ENCODE measurements at places on chromosomes 3 and 15.

- no peak for DNase-seq
Measured at GRCh38 chr3:112273536-112273935, 20.5 kb downstream of the SLC9C1 start.

GRCh38 chr3:179661777-179662176 is 8.9 kb downstream of the USP13 start:
- DNase-seq = no peak

DNA sequence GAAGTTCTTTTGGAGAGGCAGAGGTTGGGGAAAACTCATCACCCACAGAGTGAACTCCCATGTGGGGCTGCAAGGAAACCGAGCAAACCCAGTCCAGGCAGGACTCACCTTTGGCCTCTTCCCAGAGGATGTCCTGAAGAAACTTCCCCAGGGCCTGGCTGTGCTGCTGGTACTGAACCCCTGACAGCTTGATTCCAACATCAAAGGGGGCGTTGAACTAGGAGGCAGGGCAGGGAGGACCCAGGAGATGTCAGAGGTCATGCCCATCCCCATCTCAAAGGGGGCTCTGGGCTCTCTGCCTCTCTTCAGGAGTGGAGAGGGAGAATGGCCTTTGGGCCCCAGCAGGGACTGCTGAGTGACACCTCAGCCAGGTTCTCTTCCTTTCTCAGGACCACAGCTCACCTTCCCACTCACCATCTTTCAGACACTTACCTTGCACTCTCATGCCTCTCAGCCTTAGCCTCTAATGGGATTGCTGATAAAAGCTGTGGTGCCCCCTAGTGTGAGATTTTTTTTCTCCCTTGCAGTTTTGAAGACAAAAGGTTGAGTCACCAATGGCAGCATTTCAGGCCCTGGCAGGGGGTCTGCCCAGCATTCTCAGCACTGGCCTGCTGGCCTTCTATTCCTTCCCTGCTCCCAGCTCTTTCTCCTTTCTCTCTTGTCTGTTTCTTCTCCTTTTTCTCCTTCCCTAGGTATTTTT is 6.0 kb downstream of the GHRL start:
- peak; percentile 50 for DNase-seq

- no peak for DNase-seq
Measured at GRCh38 chr3:190972840-190973270, 110.4 kb upstream of the GMNC start.

- no peak for DNase-seq
Measured at GRCh38 chr15:92102395-92102755, 248.9 kb downstream of the SLCO3A1 start.

DNA sequence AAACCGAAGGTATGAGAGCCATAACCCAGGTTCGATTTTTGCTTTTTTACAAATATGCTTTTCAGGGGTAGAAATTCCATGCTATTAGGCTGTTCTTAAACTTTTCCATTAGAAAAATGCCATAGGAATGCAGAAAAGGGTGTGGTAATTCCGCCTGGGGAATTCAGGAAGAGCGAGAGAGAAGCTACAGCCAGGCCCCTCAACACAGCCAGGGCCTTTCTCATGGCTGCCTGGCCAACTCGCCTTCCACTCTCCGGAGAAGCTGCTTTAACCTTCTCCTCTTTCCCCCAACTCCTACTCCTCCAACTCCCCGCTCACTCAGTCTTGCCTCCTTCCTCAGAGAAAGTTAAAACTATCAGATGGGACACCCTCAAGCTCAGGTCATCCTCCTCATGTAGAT is 9.1 kb upstream of the TICRR start:
- peak; percentile 61 for DNase-seq

- DNase-seq = no peak
Measured at GRCh38 chr3:189947068-189947467, 173.6 kb downstream of the P3H2 start.

DNA sequence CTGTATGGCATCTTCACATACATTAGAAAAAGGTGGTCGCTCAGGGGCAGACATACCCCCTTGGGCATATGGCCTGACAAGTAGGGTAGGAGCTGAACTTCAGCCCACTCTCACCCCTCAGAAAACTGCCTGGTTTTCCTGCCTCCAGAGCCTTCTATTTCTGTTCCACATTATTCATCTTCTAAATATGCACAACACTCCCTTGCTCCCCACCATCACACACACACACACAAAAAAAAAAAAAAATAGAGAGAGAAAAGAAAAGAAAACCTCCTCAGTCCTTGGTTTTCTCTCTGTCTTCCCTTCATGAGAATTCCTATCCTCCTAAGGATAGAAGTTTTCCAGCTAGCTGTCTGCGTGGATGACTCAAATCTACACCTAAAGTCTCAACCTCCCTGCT is 5.6 kb upstream of the ROPN1 start:
- DNase-seq = no peak

DNA sequence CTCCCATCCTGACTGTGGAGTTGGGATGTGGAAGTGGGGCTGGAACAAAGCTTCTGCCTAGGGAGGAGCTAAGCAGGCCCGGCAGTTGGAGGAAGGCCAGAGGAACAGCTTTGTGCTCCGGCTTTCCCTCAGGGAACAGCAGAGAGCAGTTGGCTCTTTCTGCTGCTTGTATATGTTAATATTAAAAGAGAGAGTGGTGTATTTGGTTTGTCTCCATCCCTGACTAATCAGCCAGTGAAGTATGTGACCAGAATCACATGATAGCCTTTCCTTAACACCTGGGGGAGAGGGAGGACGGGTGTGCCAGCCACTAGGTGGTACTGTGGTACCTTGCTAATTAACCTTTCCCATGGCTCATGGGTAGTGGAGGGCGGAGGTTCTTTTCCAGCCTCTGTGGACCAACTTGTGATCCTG is 10.0 kb downstream of the EIF2B5 start:
- peak; percentile 93 for DNase-seq

DNA sequence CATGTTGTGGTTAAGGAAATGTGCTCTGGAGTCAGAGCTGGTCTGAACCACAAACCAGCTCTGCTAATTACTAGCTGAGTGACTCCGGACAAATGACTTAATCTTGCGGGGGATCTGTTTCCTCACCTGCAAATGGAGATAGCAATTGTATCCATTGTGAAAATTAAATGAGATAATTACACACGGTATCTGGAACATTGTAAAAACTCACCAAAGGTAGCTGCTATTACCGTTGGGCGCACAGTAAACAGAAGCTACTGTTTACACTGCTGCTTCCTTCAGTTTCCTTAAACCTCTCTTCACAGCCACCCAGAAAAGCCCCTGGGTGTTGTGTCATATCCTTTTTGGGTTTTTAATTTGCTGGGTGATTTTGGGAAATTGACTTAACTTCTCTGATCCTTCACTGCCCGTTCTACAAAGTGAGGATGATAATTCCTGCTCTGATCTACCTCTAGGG is 107.8 kb downstream of the MEGF11 start:
- no peak for DNase-seq

DNA sequence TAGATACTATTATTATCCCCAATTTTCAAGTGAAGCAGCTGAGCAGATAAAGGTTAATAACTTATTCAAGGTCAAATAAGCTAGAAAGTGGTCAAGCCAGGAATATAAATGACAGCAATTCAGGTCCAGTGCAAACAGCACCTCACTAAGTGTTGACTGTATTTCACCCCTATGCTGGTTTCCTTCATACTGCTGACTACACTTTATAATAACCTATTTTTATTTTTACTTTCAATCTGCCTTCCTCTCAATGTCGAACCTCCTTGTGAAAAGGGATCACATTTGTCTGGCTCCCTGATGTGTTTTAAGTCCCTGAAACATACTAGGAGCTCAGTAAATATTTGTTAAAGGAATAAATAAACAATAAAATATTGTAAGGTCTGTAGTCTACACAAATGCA is 146.1 kb downstream of the NAALADL2 start:
- no peak for DNase-seq

DNA sequence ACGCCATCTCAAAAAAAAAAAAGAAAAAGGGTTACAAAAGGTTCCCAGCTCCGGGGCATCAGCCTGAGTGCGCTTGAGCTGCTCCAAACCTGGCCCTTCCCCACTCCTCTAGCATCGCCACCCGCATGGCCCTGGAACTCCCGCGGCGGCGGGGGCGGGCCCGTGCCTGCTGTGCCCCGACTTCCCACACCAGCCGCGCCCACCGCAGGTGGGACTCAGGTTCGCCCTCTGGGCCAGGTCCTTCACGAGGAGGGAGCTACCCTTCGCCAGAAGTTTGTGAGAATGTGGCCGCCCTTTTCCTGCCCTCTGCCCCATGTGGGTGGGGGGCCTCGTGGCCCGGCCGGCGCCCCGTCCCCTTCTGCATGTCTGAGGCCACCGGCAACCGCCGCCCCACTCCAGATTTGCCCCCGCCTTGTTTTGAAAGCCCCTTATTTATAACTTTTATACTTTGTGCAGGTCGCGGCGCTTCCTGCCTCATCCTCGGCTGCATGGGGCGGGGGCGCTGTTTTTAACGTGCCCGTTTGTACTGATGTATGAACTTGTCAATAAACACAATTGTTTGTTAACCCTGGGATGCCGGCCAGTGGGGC is 507 bp upstream of the JMJD7 start:
- DNase-seq = no peak

DNA sequence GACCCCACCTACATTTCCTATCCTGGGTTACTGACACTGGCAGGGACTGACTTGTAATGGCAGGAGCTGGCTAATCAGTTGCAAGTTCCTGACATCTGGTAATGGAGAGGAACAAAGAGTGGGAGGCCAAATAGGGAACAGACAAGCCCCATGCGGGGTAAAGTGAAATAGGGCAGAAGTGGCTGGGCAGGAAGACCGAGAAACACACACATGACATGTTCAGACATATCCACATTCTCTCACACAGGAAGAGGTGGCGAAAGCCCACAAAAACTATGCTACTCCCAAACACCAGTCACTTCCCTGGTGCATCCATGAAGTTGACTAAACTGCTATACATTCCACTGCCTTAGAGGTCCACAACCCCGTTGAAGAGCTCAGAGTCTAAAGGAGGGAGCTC is 394.1 kb upstream of the TBL1XR1 start:
- DNase-seq = peak; percentile 62

DNA sequence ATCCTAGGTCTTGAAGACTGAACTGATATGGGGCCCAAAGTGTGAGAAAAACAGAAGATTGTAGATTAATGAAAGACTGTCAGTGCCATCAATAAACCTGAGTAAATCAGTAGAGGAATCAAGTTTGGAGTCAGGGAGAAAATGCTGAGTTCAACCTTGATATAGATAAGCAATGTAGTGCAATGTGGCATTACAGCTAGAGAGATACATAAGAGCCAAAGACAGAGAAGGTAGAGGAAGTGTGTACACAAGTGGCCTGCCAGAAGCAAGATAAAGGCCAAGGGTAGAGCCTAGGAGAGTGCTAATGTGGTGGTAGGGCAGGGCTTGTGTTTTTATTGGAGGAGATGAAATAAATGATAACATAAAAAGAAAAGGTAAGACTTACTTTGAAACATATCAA is 26.0 kb upstream of the EID1 start:
- DNase-seq = no peak

DNA sequence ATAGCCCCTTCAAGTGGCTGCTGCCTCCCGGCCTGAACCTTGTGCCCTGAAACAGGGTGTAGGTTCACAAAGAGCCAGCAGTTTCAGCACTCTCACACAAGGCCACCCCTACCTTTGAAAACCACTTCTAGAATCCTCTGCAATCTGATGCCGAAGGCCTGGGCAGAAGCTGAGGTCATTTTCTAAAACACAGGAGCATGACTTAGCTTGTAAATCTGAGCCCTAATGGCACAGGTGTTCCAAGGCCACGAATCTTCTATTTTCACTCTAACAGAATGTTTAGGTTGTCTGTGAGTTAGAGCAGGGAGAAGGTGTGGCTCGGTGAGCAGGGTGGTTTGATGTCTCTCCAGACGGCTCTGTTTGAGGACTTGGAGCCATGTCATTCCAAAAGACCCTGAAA is 62.3 kb downstream of the SYNM start:
- DNase-seq = peak; percentile 57

GRCh38 chr15:100291106-100291505 is 50.7 kb downstream of the ADAMTS17 start:
- DNase-seq = no peak

- no peak for DNase-seq
Measured at GRCh38 chr3:48064292-48064829, 48.1 kb upstream of the MAP4 start.

DNA sequence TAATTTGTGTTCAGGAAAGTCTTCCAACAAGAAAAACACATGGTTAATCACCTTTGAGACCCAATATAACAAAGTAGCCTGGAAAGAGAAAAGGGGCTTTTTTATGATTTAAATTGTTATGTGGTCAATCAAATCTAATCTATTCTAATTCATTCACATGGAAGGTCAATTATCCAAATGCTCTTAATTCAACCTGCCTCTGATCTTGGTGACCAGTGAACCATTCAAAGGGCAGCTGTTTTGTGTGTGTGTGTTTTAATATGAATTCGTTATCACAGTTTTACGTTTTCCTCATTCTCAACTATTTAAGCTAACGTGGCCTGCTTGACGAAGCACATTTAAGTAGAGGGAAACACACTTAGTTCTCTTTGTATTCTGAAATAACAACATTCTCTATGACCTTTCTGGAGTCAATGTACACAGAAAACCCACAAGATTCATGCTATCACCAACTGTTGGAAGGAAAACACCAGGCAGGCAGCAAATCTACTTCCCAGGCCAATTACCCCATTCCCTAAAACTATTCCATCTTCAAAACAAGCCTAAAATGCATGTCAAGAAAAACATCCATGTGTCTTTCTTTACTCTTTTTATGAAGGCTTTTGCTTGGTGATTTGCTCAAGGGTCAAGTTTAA is 195.4 kb downstream of the SUCLG2 start:
- no peak for DNase-seq

DNA sequence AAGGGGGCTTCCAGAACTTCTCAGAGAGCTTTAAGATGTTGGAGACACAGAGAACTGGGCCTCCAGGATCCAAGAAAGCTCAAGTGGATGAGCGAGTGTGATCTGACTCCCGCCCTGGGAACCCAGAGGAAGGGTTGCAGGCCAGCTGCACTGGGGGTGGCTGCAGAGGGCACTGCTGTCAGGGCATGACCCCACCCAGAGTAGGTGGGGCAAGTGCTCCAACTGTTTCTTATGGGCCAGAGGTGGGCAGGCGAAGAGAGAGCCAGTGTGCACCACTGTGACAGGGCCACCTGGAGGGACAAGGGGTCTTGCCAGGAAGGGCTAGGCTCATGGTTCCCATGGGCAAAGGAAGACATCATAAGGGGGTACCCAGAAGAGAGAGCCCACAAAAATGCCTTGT is 48.8 kb downstream of the EXOG start:
- no peak for DNase-seq

- DNase-seq = peak; percentile 49
Measured at GRCh38 chr3:172275586-172275985, 172.7 kb downstream of the GHSR start.

- DNase-seq = peak; percentile 21
Measured at GRCh38 chr3:129228891-129229585, 20.4 kb upstream of the COPG1 start.

GRCh38 chr3:100465892-100466777 is 26.3 kb upstream of the TMEM45A start:
- DNase-seq = no peak

GRCh38 chr3:64056606-64057180 is 33.4 kb upstream of the PSMD6 start:
- peak; percentile 70 for DNase-seq

GRCh38 chr15:93076875-93077274 is 12.1 kb downstream of the RGMA start:
- DNase-seq = no peak

GRCh38 chr3:112860898-112861297 is 14.2 kb upstream of the CD200R1L start:
- DNase-seq = no peak

All from muscle of leg (tissue), 16 donors.